ENCODE measurements at places on chromosomes 1 and 21.

DNA sequence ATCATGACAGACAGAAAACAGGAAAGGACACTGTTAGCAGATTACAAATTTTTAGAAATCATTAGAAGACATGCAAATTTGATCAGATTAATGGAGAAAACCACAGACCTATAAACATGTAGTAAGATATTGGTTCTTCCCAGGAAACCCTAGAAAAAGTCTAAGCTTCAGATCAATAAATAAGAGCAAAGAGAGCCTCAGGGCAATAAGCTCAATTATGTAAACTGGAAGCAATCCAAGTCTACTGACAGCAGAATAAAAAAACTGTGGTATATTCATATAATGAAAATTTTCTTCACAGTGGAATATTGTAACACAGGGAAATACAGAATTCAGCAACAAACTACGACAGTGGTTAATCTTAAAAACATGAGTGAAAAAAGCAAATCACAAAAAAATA lies 36.3 kb downstream of the NRDC start:
- DNase-seq = no peak

DNA sequence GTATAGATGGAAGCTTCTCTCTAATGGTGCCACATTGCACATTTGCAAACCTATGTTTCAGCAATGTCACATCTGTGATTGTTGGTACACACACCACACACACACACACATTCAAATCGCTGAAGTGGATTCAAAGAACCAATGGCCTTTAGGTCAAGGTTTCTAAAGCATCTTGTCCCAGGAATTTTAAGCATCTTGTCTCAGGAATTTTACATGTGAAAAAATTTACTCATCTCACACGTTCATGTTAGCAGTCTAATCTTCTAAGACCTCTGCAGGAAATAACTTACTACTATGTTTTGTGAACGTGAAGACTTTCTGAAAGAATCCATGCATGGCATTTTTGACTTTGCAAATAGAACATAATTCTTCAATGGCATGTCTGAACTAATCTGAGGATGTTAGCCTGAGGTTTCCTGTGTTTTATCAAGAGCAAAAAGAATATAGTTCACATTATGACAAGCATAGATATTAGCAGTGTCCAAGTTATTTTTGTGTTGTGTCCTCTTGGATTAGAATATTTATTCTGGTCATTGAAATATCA lies 125.1 kb downstream of the CYYR1 start:
- no peak for DNase-seq

DNA sequence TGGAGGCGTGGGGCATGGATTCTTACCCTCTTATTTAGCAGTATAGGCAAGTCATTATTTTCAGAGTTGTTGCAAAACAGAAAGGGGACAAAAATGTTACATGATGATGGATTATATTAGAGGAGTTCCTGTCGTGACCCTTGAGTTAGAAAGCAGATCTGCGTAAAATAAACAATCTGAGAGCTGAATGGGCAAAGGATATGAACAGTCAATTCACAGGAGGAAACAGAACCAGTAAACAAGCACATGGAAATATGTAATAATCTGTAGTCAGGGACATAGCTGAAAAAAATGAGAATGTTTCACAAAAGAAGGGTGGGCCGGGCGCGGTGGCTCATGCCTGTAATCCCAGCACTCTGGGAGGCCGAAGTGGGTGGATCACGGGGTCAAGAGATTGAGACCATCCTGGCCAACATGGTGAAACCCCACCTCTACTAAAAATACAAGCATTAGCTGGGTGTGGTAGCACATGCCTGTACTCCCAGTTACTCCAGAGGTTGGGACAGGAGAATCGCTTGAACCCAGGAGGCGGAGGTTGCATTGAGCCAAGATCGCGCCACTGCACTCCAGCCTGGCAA lies 20.9 kb downstream of the RCAN1 start:
- no peak for DNase-seq

- no peak for DNase-seq
Observed at GRCh38 chr1:1671365-1672119, 12.7 kb upstream of the CDK11B start.

DNA sequence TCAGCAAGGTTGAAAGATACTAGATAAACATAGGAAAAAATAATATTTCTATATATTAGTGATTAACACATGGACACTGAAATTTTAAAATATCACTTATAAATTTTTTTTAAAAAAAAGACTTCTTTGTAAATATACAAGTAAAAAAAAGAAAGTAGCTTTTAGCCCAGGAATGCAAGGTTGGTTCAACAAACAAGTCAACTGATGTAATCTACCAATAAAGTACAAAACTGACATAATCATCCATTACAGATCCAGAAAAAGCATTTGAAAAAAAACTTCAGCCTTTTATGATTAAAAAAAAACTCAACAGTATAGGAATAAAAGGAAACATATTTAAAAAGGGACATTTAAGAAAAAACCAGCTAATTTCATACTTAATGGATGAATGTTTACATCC lies 48.4 kb downstream of the TRMT1L start:
- DNase-seq = no peak

DNA sequence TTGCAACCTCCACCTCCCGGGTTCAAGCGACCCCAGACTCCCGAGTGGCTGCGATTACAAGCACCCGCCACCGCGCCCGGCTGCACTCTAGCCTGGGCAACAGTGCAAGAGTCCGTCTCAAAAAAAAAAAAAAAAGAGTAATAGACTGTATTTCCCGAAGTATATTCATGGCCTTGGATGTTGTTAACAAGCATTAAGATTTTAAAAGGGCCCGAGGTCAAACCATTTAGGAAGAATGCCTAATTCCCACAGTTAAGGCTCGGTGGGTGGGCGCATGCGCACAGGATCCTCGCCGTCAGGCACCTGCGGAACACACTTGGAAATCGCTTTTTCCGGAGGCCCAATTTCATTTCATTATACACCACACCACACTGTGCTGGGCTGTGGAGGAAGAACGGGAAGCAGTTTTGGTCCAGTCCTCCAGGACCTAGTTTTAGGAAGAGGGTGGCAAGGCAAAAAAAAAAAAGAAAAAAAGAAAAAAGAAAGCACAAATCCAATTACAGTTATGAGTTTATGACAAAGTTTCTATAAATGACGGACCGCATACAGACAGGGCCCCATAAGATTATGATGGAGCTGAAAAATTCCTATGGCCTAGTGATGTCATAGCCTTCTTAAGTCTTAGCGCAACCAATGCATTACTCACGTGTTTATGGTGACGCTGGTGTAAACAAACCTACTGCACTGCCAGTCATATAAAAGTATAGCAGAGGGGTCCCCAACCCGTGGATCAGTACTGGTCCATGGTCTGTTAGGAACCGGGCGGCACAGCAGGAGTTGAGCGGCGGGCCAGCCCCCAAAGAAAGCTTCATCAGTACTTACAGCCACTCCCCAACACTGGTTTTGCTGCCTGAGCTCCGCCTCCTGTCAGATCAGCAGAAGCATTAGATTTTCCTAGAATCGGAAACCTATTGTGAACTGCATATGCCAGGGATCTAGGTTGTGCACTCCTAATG lies 38.2 kb downstream of the H3-3A start:
- no peak for DNase-seq

DNA sequence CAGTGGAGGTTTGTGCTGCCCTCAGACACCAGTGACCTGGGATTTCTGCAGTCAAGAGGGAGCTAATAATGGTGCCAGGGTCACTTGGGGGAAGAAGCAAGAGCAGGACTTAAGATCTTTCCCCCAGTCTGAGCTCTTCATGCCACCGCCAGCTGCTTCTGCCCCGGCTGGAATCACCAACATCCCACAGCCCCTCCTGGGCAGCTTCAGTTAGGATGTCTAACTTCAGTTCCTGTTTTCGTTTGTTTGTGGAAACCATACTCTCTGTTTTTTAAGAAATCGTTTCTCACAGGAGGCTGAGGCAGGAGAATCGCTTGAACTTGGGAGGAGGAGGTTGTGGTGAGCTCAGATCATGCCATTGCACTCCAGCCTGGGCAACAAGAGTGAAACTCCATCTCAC lies 25.6 kb upstream of the PRDM2 start:
- DNase-seq = no peak

DNA sequence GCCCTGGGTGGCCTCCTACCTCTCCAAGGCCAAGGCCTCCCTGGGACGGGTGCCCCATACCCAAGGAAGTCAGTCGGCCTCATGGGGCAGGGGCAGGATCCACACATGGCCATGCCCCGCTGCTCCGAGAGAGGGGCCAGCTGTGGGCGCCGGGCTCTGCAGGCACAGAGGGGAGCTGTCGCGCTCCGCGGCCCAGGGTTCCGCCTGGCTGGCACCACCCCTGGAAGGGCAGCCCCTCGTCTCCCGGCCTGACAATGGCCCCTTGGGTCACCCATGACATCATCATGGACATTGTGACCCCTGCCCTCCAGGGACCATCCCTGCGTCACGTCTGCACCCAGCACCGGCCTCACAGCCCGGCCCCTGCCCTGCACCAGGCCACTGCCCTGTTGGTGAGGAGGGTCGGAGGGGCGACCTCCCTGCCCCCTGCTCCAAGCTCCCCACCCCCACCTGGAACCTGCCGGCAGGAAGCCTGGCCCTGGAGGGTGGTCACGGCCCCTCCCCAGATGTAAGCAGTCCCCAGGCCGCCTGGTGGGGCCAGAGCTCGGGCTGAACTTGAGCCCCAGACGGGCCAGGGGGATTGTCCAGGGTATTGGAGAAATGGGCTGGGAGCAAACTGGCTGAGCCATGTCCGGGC lies 5.8 kb downstream of the TTLL10 start:
- no peak for DNase-seq

DNA sequence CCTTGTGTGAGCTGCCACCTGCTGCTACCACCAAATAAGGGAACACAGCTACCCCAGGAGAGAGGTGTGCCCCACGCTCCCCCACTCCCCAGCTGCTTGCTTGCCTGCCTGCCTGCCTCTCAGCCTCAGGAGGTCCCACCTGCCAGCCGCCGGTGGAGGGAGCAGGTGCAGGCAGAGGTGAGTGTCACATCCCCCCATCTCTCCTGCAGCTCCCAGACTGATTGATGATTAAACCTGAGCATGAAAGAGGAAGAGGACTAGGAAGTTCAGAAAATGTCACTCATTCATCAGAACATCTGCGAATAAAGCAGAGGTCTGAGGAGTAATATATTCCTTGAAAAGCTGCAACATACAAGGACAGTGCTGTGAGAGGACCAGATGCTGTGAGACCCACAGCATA lies 58.6 kb upstream of the HIVEP3 start:
- DNase-seq = no peak

DNA sequence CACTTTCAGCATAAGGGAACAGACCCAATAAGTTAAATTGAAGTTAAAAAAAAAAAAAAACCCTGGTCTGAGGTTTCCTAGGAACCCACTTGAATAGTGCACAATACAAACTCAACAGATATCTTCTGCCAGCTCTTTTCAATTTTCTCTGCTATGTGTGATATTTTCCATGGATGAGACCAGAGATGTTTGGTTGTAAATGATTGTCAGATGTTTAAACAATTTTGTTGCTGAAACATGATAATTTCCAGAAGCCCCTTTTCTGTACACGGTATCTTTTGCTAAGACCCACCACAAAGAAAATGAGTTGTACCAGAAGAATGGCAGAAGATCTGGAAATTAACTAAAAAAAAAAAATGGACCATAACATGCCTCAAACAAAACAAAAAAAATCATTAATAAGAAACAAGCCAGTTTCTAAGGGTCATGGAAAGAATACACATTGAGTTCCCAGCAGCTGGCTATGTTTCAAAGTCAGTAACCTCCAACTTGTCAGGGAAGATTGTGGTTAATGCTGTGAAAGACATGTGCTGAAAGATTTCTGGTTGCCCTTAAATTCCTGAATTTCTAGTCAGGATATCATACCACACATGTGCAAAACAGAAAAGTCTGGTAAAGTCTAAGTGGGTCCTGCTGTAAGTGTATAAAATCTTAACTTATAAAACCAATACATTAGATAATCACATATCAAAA lies 35.6 kb upstream of the MGST3 start:
- no peak for DNase-seq

DNA sequence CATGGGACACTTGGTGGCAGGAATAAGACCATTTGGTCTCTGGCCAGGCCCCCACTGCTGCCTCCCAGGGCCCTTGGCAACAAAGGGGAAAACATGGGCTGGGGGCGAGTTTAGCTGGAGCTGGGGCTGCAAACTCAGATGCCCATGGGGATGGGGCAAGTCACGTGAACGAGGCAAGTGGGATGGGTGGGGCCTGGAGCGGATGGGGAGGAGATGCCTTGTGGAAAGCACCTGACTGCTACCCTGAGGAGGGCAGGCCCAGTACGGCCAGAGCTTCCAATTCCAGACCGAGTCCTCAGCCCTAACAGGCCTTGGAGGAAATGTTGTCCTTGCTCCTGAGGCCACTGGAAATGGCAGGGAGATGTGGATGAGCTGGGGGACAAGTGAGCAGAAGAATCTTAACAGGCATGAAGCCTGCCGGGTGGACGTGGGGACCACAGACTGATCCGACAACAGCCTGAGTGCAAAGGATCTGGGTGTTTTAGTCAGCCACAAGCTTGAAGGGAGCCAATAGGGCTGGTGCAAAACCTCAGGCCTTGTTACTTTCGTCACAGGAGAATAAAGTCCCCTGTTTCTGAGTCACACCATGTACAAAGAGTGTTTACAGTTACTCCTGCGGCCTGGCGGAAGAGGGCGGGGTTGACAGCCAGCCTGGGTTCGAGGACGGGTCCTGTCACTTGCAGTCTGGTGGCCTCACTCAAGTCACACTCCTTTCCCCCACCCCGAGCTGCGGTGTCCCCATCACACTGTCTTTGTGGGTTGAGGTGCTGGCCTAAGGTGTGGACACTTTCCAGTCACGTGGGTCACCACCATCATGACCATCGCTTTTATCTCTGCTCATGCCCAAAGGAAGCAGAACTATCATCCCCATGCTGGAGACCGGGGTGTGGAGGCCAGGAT lies 19.1 kb downstream of the RUNX3 start:
- DNase-seq = peak; percentile 71

GRCh38 chr1:81420760-81421159 lies 380.0 kb upstream of the ADGRL2 start:
- DNase-seq = no peak

GRCh38 chr1:153347856-153348255 lies 785 bp downstream of the PGLYRP4 start:
- no peak for DNase-seq

DNA sequence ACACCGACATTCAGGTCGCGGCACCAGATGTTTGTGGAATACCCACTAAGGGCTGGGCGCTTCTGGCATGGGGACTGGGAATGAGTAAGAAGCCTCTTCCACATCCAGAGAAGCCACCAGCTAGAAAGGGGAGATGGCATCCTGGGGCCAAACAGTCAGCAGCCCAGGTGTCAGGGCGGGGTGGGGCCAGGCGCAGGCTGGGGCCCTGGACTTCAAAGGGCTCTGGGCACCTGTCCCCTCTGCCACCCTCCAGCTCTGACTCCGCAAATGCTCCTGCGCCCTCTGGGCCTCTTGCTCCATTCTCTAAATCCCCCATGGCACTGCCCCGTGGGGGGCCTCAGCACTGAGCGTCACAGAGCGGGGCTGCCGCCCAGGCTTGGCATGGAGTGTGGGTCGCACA lies 70.4 kb downstream of the MEGF6 start:
- DNase-seq = no peak

DNA sequence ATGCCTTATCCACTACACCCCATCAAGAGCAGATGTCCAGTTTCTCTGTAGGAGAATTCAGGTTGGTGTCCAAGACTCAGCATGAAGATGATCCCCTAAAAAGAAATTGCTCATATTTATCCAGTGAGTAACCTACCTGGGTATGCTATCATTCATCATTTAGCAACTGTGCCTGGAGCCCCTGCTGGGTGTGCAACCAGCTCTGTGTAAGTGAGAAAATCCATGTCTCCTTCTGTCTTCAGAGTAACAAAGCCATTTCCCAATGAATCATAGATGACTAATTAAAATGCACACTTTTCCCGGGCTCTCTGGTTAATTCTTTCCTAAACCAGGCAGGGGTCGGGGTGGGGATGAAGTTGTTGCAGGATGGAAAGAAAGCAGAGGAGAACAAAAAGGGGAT lies 35.8 kb downstream of the OLFML3 start:
- no peak for DNase-seq

GRCh38 chr1:167720965-167721616 lies 691 bp upstream of the MPZL1 start:
- DNase-seq = no peak

Data from T-helper 22 cell (primary cell).